ENCODE measurements at places on chromosomes 2 and 18.
A peak's percentile ranks its signal among the peaks of the same experiment; 100 is the strongest.

DNA sequence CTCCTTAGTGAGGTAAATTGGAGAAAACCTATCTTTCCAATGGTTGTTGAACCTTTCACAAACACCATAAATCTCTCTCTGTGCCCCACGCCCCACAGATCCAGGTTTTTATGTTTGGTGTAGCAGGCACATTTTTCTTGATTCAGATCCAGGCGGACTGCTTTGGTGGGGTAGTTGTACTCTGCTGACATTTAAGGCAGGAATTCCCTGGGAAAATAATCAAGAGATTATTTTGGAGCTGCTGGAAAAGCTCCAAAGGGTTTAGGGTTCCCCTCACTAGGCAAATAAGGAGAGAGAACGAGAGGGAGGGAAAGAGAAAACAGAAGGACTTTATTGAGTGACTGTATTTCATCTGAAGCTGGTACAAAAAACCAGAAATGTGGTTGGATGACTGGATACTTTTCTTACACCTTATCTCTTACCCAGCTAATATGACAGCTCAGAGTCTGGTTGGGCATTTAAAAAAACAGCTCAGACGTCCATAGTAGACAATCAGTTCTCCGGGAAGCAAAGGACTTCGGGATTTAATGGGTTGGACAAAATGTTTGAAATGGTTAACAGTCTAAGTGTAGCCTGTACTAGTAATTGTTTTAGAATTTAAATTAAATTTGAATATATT is 3.6 kb upstream of the AQP4 start:
- no peak for DNase-seq

- no peak for DNase-seq
These were observed 228.6 kb downstream of the SATB2 start for GRCh38 chr2:199228887-199229819.

GRCh38 chr18:420661-421246 is 79.7 kb downstream of the COLEC12 start:
- no peak for DNase-seq

- peak; percentile 35 for DNase-seq
These were observed 9.5 kb downstream of the NFATC1 start for GRCh38 chr18:79405019-79405780.

GRCh38 chr2:35314049-35314448 is 1041.5 kb upstream of the CRIM1 start:
- DNase-seq: no peak

GRCh38 chr18:64258111-64258650 is 109.3 kb upstream of the LINC00305 start:
- DNase-seq: no peak

DNA sequence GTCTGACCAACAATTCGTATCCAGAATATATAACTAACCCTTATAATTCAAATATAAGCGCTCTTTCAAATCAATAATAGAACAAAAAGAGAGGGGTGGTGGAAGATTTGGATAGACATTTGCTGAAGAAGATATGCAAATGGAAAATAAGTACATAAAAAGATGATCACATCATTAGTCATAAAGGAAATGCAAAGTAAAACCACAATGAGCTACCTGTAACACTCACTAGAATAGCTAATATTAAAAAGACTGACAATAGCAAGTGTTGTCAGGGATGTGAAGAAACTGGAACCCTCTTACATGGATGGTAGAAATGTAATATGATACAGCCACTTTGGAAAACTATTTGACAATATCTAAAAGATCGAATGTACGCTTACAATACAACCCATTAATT is 84.9 kb upstream of the MRPS9 start:
- DNase-seq: no peak

DNA sequence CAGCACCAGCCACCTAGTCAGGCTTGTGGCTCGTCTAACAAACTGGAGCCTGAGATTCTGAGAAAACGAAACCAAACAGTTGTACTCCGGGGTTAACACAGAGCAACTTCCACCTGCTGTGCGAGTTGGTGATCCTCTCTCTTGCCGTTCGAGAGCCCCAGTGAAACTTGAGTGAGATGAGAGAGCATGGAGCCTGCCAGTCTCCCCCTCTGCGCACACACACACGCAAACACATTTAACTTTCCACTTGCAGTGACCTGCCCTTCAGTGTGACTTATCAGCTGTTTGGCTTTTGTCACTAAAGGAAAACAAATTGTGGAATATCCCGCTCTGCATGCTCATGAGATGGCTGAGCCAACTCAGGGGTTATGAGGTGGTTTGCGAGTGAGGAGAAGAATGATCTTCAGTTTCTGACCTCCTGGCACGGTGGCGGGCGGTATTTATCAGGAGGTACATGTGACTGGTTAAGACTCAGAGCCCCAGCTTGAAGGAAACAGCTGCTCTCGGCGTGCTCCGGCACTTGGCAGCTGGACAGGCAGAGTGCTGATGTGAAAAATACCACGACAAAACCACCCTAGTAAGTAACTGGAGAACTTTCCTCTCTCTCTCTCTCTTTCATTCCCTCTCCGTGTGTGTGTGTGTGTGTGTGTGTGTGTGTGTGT is at the start of gene RASGRP3:
RASGRP3 (plus strand) TSS at position 519 of the 662 bp plus-strand sequence. CDS start 38,488 bp downstream, outside the sequence.
- DNase-seq: peak; percentile 71

DNA sequence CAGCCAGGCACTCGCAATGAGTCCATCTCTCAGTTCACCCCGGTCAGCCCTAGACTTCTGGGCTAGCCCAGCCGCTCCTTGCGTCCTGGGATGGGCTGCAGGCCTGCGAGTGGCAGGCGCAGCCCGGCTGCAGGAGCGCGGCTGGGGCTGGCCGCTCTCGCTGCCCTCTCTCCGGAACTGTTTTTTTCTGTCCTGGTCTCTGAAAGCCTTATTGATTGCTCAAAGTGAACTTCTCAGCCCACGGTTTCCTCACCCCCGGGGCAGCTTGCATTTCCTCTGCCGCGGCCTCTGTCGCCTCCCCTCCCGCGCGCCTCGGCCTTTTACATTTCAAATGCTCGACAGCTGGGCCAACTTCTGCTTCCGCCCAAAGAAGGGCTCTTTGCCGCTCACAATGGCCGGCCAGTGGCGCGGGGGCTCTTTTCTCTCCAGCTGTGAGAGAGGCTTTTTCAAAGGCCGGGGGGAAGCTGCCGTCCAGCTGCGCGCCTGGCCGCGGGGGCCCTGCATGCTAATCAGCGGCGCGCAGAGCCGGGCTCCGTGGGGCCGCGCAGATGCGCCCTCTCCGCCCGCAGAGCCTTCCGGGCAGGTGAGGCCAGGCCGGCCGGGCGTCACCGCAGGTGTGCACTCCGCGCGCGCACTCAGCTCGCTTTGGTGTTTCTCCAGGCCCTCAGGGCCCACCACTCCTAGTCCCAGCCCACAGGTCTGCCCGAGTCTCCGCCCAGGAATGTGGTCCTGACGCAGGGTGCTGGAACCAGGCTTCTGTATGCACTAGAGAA is 513.8 kb downstream of the RNF144A start:
- peak; percentile 27 for DNase-seq

- DNase-seq: peak; percentile 61
These were observed 60.3 kb upstream of the AGPS start for GRCh38 chr2:177332026-177332991.

GRCh38 chr2:100241236-100241635 is 81.1 kb downstream of the LONRF2 start:
- DNase-seq: no peak

GRCh38 chr18:71105078-71105819 is 816.4 kb downstream of the SOCS6 start:
- DNase-seq: no peak

GRCh38 chr2:43355399-43355798 is 129.0 kb upstream of the ZFP36L2 start:
- DNase-seq: no peak

DNA sequence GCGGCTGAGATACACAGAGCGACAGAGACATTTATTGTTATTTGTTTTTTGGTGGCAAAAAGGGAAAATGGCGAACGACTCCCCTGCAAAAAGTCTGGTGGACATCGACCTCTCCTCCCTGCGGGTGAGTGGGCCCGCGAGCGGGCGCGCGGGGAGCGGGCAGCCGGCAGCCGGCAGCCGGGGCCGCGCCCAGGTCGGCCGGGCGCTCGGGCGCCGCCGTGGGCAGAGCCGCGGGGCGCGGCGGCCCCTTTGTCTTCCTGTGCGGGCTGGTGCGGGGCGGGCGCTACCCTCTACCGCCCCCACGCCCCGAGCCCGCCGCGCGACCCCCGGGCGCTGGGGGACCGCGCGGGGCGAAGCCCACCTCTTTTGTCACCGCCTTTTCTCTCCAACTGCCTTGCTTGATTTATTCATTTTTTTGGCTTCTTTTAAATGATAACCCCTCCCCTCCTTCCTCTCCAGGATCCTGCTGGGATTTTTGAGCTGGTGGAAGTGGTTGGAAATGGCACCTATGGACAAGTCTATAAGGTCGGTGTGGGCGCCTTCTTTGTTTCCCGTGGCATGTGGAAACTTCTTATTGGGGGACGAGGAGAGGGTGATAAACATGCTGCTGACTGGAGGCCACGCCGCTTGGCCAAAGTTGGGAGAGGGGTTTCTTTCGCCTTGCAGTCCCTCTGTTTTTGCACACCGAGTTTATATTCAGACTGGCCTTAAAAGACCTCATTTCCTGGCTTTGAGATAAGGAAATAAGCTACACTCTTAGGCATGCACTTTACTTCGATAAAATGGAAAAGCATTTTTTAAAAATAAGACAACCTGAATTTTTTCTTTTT is 722 bp downstream of the MAP4K4 start:
- peak; percentile 18 for DNase-seq

- no peak for DNase-seq
These were observed 551.7 kb downstream of the ARHGAP15 start for GRCh38 chr2:143680885-143681405.

DNA sequence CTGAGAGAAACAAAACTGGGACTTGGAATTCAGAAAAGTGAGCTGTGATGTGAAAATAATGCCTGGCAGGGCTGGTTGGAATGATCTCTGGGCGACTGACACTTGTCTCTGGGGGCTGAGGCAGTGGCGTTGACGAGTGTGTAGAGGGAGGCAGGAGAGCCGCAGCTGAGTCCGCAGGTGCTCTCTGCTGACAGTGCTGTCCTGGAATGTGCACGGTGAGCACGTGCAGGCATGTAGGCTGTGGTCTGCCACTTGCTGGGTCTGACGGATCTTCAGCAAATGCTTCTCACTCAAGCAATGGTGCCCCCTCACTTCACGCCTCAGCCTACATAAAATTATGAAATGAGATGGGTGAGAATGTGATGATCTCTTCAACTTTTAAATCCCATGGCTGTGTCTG is 38.5 kb upstream of the ATP9B start:
- no peak for DNase-seq

DNA sequence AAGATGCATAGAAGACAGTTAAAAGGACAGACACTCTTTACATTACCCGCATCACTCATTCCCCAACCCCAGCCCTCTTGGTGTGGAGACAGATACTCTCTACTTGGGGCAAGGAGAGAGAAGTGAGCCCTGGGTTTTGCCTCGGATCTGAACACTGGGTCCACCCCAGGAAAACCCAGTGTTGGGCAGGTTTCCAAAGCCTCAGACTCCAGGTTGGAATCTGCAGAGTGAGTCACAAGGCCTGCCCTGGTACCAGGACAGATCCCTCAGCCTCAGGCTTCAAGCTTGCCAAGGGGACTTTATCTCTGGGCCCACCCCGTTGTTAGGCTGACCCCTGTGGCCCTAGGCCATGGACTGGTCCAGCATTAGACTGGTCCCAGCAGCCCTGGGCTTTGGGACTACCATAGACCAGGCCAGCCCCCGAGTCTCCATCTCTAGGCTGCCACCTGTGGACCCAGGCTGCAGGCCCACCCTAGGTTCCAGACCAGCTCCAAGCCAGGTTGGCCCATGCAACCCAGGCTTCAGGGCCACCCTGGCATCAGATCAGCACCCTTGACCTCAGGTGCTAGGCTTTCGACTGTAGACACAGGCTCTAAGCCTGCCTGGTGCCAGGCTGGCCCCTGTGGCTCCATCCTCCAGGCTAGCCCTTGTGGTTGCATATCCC is 112.8 kb downstream of the GULP1 start:
- DNase-seq: no peak

- DNase-seq: no peak
These were observed 59.6 kb downstream of the STPG4 start for GRCh38 chr2:47095349-47096020.

- no peak for DNase-seq
These were observed 217.6 kb downstream of the CDH7 start for GRCh38 chr18:65968239-65969004.

- DNase-seq: no peak
These were observed 24.4 kb downstream of the CRYGD start for GRCh38 chr2:208099682-208100470.

- DNase-seq: no peak
These were observed 4.6 kb downstream of the IL37 start for GRCh38 chr2:112915300-112916144.

GRCh38 chr2:217929757-217930707 is 72.8 kb downstream of the TNS1 start:
- no peak for DNase-seq

DNA sequence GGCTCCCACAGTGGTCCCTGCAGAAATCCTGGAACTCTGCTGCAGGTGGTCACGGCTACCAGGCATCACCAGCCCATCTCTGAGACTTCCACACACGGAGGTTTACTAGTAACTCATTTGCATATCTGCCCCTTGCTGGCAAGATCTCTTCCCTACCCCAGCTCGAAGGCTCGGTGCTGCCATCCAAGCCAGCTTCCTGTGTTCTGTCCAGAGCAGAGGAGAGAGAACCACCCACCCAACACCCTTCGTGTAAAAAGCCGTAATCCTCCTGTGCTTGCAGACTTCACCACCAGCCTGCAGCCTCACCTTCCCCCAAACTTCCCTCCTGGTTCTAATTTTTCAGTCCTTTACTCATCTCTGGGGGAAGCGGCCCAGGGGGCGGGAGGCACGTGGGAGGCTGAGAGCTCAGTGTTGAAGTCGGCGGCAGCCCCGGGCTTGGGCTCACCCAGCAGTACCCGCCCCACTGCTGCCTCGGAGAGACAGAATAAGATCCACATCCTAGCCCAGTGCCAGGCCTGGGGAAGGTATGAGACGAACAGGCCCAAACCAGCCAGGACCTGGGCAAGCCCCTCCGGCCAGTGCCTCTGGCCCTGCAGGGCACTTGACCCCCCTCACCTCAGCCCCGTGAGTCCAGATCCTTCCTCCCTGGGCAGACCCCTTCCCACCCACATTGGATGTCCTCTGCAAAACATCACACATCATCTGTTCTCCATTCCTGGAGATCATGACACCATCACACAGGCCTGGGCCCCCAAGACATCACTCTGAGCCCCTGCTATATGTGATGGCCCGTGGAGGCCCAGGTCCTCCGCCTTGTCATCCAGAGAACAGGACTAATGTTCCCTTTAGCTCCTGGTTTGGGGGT is 145.8 kb upstream of the ID2 start:
- DNase-seq: no peak

GRCh38 chr2:10303694-10304378 is 1.1 kb downstream of the HPCAL1 start:
- peak; percentile 39 for DNase-seq

- no peak for DNase-seq
These were observed 50.3 kb downstream of the SS18 start for GRCh38 chr18:26040051-26040656.

DNA sequence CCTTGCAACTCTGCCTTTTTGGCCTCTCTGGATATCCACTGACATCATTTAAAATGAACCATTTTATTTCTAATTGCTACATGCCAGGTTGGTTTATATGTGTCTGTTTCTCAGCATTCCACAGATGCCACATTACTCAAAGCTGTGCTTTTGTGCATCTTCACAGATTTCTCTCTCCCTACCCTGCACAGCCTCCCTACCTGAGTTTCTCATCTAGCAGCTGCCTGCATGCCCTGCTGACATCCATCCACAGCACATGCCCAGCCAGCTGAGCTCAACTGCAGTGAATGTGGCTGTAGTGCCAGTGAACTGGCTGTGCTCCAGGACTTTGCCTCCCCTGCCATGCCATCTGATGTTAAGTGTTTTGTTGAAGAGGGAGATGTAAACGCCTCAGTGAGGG is 44.5 kb downstream of the PKP4 start:
- no peak for DNase-seq

- DNase-seq: no peak
These were observed 420.0 kb downstream of the ZEB2 start for GRCh38 chr2:144099780-144100377.

GRCh38 chr2:102099536-102100298 is 42.8 kb upstream of the IL1R1 start:
- DNase-seq: no peak

Measured in CD4-positive, alpha-beta T cell treated with Interleukin-15 for 4 hours (primary cell).